Uterus (tissue), 4 donors: ENCODE measurements at places on chromosomes 2 and 18. TPM values are rescaled to one million over a fixed set of nuclear protein-coding genes. Genes with fewer than 3 reads are reported as not detected.

DNA sequence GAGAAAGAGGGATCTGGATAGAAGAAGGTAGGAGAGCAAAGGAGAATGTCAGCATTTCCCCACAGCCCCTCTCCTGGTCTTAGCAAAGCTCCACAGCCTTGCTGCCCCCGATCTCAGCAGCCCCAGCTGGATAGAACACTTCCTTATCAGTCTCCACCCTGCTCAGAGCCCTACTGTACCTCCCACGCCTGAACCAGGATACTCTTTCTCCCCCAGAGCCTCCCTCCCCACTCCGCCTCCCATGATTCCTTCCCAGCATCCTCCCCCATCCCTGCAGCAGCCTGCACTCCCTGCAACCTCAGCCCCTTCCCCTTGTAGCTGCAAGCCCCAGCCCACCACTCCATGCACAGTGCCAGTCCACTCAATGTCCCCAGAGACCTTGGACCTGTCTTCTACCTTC lies 25.8 kb downstream of the PLB1 start:
- H3K36me3 ChIP-seq = no peaks in the 10 kb centered on the region
- H3K27ac ChIP-seq = no peak overlapping the region
- H3K27me3 ChIP-seq = no peaks in the 10 kb centered on the region
- no peak for DNase-seq

- H3K36me3 ChIP-seq = no peaks in the 10 kb centered on the region
- no peak overlapping the region for H3K4me3 ChIP-seq
- H3K27ac ChIP-seq = no peak overlapping the region
- H3K27me3 ChIP-seq = no peaks in the 10 kb centered on the region
Measured at GRCh38 chr2:83953697-83954096, 505.4 kb downstream of the SUCLG1 start.

DNA sequence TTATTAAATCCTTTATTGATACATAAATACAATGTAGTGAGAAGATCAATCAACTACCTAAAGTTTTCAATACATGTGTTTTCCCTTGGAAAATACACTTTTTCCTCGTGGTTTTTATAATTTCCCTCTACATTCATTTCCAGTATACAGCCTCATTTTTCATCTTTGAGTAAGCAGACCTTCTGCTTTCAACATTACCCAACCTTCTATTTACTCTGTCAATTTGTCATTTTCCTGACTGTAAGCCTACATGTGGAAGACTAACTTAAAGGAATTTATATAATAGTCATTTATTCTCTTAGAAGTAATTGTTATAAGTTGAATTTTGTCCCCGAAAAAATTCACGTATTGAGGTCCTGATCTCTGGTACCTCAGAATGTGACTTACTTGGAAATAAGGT lies 594.0 kb downstream of the NUP35 start:
- no peak overlapping the region for H3K4me3 ChIP-seq
- DNase-seq = no peak
- H3K27me3 ChIP-seq = no peaks in the 10 kb centered on the region
- H3K4me1 ChIP-seq = no peaks in the 10 kb centered on the region

DNA sequence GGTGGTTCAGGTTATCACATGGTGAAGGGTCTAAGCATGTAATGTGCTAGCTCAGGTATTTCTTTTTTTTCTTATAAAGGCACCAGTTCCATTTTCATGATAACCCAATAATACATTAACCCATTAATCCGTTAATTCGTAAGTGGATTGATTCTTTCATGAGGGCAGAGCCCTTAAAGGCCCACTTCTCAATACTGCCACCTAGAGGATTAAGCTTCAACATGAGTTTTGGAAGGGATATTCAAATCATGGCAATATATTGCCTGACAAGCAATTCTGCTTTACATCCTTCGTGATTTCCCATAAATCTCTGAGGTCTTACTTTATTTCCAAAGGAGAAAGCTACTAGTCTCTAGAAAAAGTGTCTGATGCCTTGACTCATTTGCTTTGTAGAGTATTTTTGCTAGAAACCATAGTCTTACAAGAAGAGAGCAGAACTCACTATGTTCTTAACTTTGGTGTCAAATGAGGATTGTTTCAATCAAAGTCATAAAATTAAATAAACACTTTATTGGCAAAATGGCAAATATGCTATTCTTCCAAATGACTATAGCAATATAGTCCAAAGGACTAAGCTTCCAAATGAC lies 271.3 kb downstream of the KCNS3 start:
- H3K4me1 ChIP-seq = no peaks in the 10 kb centered on the region
- H3K36me3 ChIP-seq = no peaks in the 10 kb centered on the region
- no peak overlapping the region for H3K4me3 ChIP-seq
- no peaks in the 10 kb centered on the region for H3K27me3 ChIP-seq

DNA sequence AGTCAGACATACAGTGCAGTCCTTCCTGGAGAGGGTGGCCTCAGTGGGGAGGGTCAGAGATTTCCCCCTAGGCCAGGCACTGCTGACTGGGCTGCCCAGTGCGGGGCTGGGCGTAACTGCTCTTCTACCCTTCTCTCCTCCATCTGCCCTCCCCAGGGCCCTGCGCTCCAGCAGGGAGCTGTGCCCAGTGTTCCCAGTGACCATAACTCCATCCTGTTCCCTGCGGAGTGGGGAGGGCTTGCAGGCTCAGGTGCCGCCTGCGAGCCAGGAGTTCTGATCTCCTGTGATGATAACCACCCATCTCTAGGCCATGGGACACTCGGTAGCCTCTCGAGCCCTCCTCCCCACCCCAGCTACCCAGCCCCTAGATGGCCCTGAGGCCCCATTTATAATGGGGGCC lies 107.6 kb downstream of the SMAD7 start:
- no peaks in the 10 kb centered on the region for H3K36me3 ChIP-seq
- H3K4me1 ChIP-seq = no peaks in the 10 kb centered on the region
- no peak overlapping the region for H3K27ac ChIP-seq
- no peak for DNase-seq

DNA sequence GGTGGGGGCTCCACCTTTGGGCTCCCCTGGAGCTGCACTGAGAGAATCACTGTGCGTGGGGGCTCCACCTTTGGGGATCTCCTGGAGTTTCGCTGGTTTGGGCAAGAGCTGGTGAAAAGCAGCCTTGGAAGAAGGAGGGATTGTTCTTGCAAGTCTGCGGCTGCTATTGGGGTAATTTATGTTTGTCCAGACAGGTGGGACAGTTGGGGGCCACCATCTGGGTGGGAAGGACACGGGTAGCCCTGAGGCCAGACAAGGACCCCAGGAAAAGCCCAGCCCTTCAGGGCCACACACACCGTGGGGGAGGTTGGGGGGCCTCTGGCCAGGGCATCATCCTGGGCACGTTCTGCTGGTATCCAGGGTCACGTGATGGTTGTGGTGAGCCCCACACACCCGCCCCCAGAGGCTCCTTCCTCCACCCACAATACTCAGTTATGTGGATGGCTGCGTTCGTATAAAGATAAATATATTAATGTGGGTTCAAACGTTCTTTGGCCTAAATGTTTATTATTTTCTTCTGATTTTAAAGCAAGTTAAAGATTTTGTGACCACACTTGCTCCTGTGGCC lies 47.7 kb downstream of the TPO start:
- no peaks in the 10 kb centered on the region for H3K4me1 ChIP-seq
- no peaks in the 10 kb centered on the region for H3K27me3 ChIP-seq
- no peak overlapping the region for H3K27ac ChIP-seq
- no peak overlapping the region for H3K4me3 ChIP-seq

Gene HAUS1
- 47.8 TPM for total RNA-seq

Gene METAP1D
- 38.2 TPM for total RNA-seq

Gene ST8SIA5
- total RNA-seq = not detected

Gene NLRC4
- 0.26 TPM for total RNA-seq
